ENCODE measurements at places on chromosomes 13 and 19.

DNA sequence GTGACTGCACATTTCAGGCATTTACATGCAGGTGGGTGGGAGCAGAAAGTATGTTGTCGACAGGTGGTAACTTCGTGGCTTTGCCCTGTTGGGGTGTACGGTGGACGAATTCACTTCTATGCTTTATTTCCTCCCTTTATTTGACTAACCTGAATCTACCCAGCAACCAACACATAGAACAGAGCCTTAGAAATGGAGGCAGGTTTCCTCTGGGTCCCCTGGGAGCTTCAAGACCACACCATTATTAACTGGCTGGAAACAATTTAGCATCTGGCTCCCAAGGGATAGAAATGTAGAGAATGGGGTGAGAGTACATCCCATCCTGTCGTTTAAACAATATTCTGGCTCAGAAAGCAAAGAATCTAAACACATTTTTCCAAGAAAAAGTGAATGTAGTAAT, 244.4 kb downstream of the DLEU7 start:
- no peak for DNase-seq

DNA sequence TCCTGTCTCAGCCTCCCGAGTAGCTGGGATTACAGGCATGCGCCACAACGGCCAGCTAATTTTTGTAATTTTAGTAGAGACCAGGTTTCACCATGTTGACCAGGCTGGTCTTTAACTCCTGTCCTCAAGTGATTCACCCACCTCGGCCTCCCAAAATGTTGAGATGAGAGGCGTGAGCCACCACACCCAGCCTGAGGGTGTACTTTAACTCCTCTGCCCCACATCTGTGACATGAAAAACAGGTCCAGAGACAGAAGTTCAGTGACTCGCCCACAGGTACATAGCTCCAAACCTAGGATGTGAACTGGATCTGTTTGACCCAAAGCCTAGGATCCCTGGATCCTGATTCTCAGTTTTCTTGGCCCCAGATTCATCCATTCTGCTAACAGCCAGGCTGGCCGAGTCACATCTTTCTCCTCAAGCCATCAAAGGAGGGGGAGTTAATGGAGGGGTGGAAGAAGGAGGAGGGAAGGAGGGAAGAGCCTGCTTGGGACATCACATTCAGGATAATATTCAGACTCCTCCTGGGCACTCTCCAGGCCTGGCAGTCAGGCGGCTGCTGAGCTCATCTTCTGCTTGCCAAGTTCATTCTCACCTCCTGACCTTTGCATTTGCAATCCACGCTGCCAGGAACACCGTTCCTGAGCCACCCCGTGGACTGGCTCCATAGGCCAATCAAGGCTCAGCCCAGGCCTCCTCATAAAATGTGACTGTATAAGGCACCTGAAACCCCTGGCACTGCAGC, 3.1 kb downstream of the SPC24 start:
- DNase-seq = no peak

GRCh38 chr19:53903055-53903680, 5.9 kb upstream of the CACNG7 start:
- no peak for DNase-seq

- no peak for DNase-seq
Measured at GRCh38 chr19:38562096-38562495, 55.7 kb downstream of the MAP4K1 start.

GRCh38 chr13:110266983-110267382, 40.0 kb downstream of the COL4A1 start:
- no peak for DNase-seq

DNA sequence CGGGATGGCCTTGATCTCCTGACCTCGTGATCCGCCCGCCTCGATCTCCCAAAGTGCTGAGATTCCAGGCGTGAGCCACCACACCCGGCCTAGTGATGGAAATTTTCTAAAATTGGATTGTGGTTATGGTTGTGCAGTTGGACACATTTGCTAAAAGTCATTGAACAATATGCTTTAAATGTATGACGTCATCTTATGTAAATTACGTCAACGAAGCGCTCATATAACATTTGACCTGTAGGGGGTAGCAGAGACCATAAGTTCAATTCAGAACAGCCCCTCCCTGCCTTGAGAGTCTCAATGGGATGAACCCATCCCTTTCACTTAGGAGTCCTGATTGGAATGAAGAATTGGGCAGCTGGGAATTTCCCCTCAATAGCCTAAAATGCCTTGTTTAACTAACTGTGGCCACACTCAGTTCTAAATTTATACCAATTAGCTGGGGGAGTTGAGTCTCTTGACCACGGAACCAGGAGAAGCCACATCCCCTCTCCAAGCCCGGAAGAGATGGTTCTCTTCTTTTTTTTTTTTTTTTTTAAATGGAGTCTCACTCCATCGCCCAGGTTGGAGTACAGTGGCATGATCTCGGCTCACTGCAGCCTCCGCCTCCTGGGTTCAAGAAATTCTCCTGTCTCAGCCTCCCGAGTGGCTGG, 15.2 kb upstream of the TLE6 start:
- DNase-seq = no peak

- DNase-seq = no peak
Measured at GRCh38 chr13:32590266-32590665, 4.0 kb downstream of the PDS5B start.

- DNase-seq = no peak
Measured at GRCh38 chr13:94849254-94849653, 136.9 kb upstream of the SOX21 start.

DNA sequence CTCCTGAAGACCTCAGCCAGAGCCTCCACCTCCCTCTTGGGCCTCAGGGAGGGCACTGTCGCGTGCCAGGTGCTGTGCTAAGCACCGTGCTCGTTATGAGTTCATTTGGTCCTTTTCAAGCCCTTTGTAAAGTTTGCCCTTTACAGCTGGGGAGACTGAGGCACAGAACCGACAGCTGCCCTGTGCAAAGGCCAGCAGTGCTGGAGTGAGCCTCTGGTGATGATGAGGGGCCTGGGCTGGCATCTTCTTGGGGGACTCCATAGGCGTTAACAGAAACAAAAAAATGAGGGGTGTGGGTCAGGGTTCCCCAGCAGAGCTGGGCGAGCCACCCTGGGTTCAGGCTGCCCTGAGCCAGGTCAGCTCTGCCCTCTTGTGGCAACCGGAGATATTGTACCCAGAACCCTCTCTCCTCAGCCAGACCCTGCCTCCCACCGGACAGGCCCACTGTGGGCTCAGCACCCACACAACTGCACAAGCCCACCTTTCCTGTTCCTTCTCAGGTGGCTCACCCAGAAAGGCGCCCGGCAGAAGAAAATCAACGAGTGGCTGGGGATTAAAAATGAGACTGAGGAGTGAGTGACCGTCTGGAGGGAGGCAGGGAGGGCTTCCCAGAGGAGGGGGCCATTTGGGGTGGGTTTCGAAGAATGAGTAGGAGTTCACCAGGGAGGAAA, 5.5 kb upstream of the IFI30 start:
- DNase-seq = no peak

DNA sequence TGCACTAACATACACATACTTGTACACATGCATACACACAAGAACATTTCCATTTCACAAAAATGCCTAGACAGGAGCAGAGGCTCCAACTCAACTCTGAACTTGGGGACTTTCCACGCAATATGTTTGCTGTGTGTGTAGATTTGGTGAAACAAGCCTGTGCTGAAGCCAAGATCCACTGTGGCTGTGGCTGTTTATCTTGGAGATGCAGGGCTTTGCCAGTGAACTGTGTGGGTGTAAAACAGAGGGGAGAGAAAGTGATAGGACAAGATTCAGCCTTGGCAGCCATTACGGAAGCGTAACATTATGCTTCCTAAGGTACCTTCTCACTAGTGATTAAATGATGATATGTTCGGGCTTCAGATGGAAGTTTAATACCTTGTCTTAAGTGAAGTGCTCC, 73.2 kb upstream of the MBNL2 start:
- no peak for DNase-seq

GRCh38 chr13:70043685-70044084, 63.9 kb upstream of the ATXN8OS start:
- DNase-seq = no peak

DNA sequence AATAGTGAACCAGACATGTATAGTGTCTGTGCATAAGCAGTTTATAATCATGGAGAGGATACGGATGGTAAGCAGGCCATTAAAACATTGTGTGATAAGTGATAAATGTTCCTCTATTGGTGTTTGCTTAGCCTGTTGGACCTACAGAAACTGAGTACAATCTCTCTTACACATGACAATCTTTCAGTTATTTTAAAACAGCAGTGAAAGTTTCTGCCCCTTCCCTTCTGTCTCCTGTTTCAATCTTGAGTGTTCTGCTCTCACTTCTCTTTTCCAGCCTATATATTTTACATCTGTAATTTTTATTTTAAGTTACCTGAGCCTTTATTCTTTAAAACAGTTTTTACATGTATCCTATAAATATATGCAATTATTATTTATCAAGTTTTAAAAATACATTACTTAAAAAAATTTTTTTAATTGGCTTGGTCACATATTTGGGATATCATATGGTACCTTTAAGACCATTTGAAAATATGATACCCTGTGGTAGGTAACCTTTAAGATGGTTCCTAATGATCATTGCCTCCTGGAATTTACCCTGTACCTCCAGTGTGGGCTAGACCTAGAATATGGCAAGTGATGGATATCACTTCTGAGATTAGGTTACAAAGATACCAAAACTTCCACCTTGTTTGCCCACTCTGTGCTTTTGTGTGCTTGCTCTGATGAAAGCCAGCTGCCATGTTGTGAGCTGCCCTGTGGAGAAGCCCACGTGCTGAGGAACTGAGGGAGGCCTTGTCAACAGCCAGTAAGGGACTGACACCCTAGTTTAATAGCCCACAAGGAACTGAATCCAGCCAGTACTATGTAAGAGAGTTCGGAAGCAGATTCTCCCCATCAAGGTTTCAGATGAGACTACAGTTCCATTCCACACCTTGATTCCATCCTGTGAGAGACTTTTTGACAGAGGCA, 99.3 kb downstream of the DHRS12 start:
- no peak for DNase-seq
